Activated B cell treated with CpG ODN at 0.5 μM for 24 hours (primary cell): ENCODE measurements at places on chromosomes 2 and 18.

- H3K4me3 ChIP-seq: no peak overlapping the region
- no peak for DNase-seq
- no peak overlapping the region for H3K27ac ChIP-seq
- no peaks in the 10 kb centered on the region for H3K36me3 ChIP-seq
These were observed 467.4 kb upstream of the FANCL start for GRCh38 chr2:58708565-58708964.

GRCh38 chr2:219332542-219332941 is at the start of gene RESP18:
Gene RESP18, minus strand, starts transcription at chr2:219332744.
- H3K27me3 ChIP-seq: peaks cover 76% of the 10 kb centered on the region
- no peak within 1 kb of the TSS for H3K27ac ChIP-seq
- no peak for DNase-seq
- no peak within 1 kb of the TSS for H3K4me3 ChIP-seq

DNA sequence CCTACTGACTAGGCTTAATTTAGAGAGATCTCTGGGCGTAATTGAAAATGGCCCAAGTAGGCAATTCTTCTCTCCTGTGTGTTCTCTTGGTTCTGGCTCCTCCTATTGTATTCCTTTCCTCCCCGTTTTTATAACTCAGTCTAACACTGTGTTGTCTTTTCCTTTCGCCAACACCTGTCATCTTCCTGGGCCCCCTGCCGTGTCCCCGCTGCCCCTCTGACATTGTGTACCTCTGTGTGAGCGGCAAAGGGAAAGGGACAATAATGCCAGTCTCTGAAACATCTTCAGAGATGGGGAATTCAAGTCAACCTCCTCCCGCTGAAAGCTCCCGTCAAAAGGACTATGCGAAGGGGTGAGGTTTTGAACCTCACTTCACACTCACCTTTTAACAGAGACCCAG is 210.9 kb downstream of the GBX2 start:
- H3K27me3 ChIP-seq: no peaks in the 10 kb centered on the region
- no peak overlapping the region for H3K27ac ChIP-seq
- no peaks in the 10 kb centered on the region for H3K4me1 ChIP-seq

- DNase-seq: no peak
- H3K27ac ChIP-seq: no peak overlapping the region
- no peak overlapping the region for H3K4me3 ChIP-seq
- peaks cover 6% of the 10 kb centered on the region for H3K36me3 ChIP-seq
These were observed 94.9 kb downstream of the KCTD1 start for GRCh38 chr18:26453386-26453901.

GRCh38 chr18:7456376-7456775 is 110.7 kb upstream of the PTPRM start:
- H3K4me1 ChIP-seq: no peaks in the 10 kb centered on the region
- no peaks in the 10 kb centered on the region for H3K36me3 ChIP-seq
- no peak for DNase-seq
- H3K27me3 ChIP-seq: no peaks in the 10 kb centered on the region
- no peak overlapping the region for H3K27ac ChIP-seq
- H3K4me3 ChIP-seq: no peak overlapping the region

DNA sequence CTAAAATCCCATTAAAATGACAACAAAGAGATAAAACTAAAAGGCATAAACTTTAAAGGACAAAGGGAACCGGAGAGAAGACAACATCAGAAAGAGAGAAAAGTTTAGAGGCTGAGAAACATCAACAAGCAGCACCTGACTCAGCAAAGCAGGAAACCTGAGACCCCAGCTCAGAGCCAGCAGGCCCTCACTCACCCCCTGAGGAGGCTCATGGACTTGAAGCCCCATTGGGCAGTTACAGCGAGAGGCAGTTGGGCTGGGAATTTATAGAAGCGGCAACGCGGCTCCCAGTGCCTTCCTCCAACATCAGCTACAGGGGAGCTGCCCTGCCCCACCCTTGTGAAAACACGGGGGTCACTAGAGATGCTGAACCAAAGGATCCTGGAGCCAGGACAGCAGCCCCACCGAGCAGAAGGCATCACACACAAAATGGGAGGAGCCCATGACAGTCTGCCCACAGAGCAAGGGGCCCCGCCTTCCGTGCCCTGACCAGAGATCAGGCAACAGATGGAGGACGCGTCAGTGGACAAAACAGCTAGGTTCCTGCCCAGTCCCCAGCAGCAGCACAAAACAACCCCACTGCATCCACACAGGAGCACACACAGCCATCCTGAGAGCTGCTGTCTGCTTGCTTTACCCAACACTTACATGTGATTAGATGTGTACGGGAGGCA is 52.7 kb downstream of the CMPK2 start:
- H3K27ac ChIP-seq: no peak overlapping the region
- DNase-seq: no peak
- H3K4me3 ChIP-seq: no peak overlapping the region
- peaks cover 12% of the 10 kb centered on the region for H3K27me3 ChIP-seq
- peaks cover 7% of the 10 kb centered on the region for H3K4me1 ChIP-seq

DNA sequence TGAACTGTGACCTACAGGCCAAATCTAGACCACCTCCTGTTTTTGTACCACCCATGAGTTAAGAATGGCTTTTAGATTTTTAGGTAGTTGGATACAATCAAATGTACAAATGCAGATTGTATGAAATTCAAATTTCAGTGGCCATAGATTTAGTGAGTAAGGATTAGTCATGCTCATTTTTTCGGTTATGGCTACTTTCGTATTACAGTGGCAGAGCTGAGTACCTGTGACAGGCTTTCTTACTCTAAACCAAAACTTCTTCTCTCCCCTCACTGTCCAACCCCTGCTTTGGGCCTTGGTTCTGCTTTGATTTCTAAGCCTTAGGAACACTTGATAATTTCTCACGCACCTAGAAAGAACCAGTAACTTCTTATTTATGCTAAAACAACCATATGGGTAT is 82.1 kb downstream of the CDC42EP3 start:
- H3K4me3 ChIP-seq: no peak overlapping the region
- H3K36me3 ChIP-seq: no peaks in the 10 kb centered on the region
- DNase-seq: no peak

GRCh38 chr2:127634066-127634617 is 11.8 kb upstream of the GPR17 start:
- H3K36me3 ChIP-seq: no peaks in the 10 kb centered on the region
- peak overlapping the region; percentile 83 for H3K27ac ChIP-seq

GRCh38 chr18:3867236-3867635 is 417.3 kb downstream of the TGIF1 start:
- no peaks in the 10 kb centered on the region for H3K4me1 ChIP-seq
- no peak for DNase-seq
- H3K36me3 ChIP-seq: no peaks in the 10 kb centered on the region
- H3K4me3 ChIP-seq: no peak overlapping the region
